ENCODE measurements at places on chromosomes 6 and 20. TPM values are rescaled to one million over a fixed set of nuclear protein-coding genes. Genes with fewer than 3 reads are reported as not detected.

GRCh38 chr20:48635791-48636267 lies 192.0 kb downstream of the PREX1 start:
- H3K4me1 ChIP-seq = no peaks in the 10 kb centered on the region
- H3K36me3 ChIP-seq = no peaks in the 10 kb centered on the region

- no peak overlapping the region for H3K4me3 ChIP-seq
- DNase-seq = no peak
- no peak overlapping the region for H3K27ac ChIP-seq
- H3K4me1 ChIP-seq = no peaks in the 10 kb centered on the region
These were observed 95.9 kb upstream of the PTPRK start for GRCh38 chr6:128616342-128616741.

GRCh38 chr20:35297740-35298139 lies 5.5 kb upstream of the FAM83C start:
- no peaks in the 10 kb centered on the region for H3K36me3 ChIP-seq
- H3K4me1 ChIP-seq = no peaks in the 10 kb centered on the region
- peaks cover 2% of the 10 kb centered on the region for H3K27me3 ChIP-seq

GRCh38 chr6:71444222-71444621 lies 155.6 kb downstream of the OGFRL1 start:
- no peaks in the 10 kb centered on the region for H3K27me3 ChIP-seq
- H3K4me3 ChIP-seq = no peak overlapping the region
- peak; percentile 28 for DNase-seq
- no peaks in the 10 kb centered on the region for H3K36me3 ChIP-seq
- H3K27ac ChIP-seq = no peak overlapping the region

DNA sequence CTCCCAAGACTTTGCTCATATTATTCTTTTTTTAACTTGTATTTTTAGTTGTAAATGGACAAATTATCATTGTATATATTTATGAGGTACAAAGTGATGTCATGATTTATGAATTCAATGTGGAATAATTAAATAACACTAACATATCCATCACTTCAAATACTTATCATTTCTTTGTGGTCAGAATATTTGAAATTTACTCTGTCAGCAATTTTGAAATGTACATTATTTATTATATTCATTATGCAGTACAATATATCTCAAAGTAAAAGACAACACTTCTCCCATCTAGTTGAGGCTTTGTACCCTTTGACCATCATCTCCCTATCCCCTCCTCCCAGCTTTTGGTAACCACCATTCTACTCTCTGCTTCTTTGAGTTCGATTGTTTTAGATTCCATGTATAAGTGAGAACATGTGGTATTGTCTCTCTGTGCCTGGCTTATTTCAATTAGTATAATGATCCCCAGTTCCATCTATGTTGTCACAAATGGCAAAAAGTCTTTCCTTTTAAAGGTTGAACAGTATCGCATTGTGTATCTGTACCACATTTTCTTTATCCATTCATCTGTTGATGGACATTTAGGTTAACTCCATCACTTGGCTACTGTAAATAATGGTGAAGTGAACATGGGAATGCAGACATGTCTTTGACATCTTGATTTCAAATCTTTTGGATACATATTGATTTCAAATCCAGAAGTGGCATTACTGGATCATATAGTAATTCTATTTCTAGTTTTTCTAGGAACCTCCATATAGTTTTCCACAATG lies 197.2 kb downstream of the KIF6 start:
- no peaks in the 10 kb centered on the region for H3K27me3 ChIP-seq
- no peak for DNase-seq
- no peak overlapping the region for H3K4me3 ChIP-seq
- no peaks in the 10 kb centered on the region for H3K36me3 ChIP-seq
- H3K4me1 ChIP-seq = peaks cover 18% of the 10 kb centered on the region

- no peaks in the 10 kb centered on the region for H3K36me3 ChIP-seq
- H3K4me1 ChIP-seq = no peaks in the 10 kb centered on the region
- no peak overlapping the region for H3K4me3 ChIP-seq
- no peaks in the 10 kb centered on the region for H3K27me3 ChIP-seq
- peak overlapping the region; percentile 16 for H3K27ac ChIP-seq
- no peak for DNase-seq
These were observed 159.1 kb downstream of the HACE1 start for GRCh38 chr6:104700371-104701185.

DNA sequence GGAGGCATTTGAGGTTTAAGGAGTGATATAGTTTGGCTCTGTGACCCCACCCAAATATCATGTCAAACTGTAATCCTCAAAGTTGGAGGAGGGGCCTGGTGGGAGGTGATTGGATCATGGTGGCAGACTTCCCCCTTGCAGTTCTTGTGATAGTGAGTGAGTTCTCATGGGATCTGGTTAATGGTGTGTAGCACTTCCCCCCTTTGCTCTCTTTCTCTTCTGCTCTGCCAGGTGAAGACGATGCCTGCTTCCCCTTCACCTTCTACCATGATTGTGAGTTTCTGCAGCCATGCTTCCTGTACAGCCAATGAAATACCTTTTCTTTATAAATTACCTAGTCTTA lies 1.7 kb upstream of the HDDC2 start:
- DNase-seq = no peak
- peaks cover 1% of the 10 kb centered on the region for H3K4me1 ChIP-seq
- no peak overlapping the region for H3K27ac ChIP-seq
- H3K36me3 ChIP-seq = no peaks in the 10 kb centered on the region

- peak overlapping the region; percentile 84 for H3K4me3 ChIP-seq
- H3K27ac ChIP-seq = peak overlapping the region; percentile 76
- peak; percentile 35 for DNase-seq
- H3K4me1 ChIP-seq = no peaks in the 10 kb centered on the region
- H3K36me3 ChIP-seq = no peaks in the 10 kb centered on the region
- peaks cover 18% of the 10 kb centered on the region for H3K27me3 ChIP-seq
These were observed 665 bp downstream of the RRAGD start for GRCh38 chr6:89411145-89412070.

- no peaks in the 10 kb centered on the region for H3K36me3 ChIP-seq
- H3K4me3 ChIP-seq = no peak overlapping the region
- H3K27me3 ChIP-seq = no peaks in the 10 kb centered on the region
- no peaks in the 10 kb centered on the region for H3K4me1 ChIP-seq
- no peak for DNase-seq
- H3K27ac ChIP-seq = no peak overlapping the region
These were observed 31.4 kb upstream of the GSTA5 start for GRCh38 chr6:52872031-52872430.

- no peaks in the 10 kb centered on the region for H3K27me3 ChIP-seq
- H3K27ac ChIP-seq = no peak overlapping the region
- no peak for DNase-seq
- H3K4me3 ChIP-seq = no peak overlapping the region
These were observed 2.2 kb upstream of the STXBP5 start for GRCh38 chr6:147201885-147202515.

GRCh38 chr6:1739680-1740079 lies 130.0 kb downstream of the FOXC1 start:
- H3K36me3 ChIP-seq = no peaks in the 10 kb centered on the region
- no peak overlapping the region for H3K4me3 ChIP-seq
- no peak overlapping the region for H3K27ac ChIP-seq

DNA sequence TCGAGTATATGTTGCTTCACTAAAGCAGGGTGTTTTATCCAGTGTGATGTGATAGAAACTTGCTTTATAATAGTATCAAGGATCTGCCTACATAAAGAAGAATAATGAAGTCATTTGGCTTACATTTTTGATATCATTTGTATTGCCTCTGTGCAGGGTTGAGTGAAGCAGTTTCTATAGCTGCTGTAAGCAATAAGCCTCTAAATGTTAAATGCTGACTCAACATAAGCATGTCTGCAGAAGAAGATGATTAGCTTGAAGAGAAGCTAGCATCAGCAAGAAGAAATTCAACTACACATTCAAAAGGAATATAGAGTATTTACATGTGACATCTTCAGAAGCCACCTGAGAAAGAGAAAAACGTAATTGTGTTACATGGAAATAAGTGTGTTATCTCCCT lies 17.6 kb downstream of the SLC35F1 start:
- H3K36me3 ChIP-seq = no peaks in the 10 kb centered on the region
- no peaks in the 10 kb centered on the region for H3K27me3 ChIP-seq
- no peak overlapping the region for H3K4me3 ChIP-seq
- no peaks in the 10 kb centered on the region for H3K4me1 ChIP-seq
- no peak overlapping the region for H3K27ac ChIP-seq
- no peak for DNase-seq

The WFDC5 gene
- polyA plus RNA-seq = 0.11 TPM

The REM1 gene
- 1.3 TPM for polyA plus RNA-seq

The FABP7 gene
- not detected for polyA plus RNA-seq

The IL22RA2 gene
- polyA plus RNA-seq = 0.02 TPM

The PHF20 gene
- polyA plus RNA-seq = 17.5 TPM

All from lung (tissue), 17 donors.